ENCODE measurements at places on chromosomes 5 and 9. TPM values are rescaled to one million over a fixed set of nuclear protein-coding genes. Genes with fewer than 3 reads are reported as not detected.

Gene RFX3
- 32.2 TPM for total RNA-seq

Gene AK1
- total RNA-seq: 50.4 TPM

Gene OR1J2
- not detected for total RNA-seq

Gene TSSK1B
- not detected for total RNA-seq

Gene DTWD2
- 3.6 TPM for total RNA-seq

Gene LIFR
- total RNA-seq: not detected

Gene MYOZ3
- total RNA-seq: not detected

- no peaks in the 10 kb centered on the region for H3K36me3 ChIP-seq
- H3K4me1 ChIP-seq: no peaks in the 10 kb centered on the region
- no peak for DNase-seq
Measured at GRCh38 chr5:71790433-71790832, 71.4 kb downstream of the CARTPT start.

DNA sequence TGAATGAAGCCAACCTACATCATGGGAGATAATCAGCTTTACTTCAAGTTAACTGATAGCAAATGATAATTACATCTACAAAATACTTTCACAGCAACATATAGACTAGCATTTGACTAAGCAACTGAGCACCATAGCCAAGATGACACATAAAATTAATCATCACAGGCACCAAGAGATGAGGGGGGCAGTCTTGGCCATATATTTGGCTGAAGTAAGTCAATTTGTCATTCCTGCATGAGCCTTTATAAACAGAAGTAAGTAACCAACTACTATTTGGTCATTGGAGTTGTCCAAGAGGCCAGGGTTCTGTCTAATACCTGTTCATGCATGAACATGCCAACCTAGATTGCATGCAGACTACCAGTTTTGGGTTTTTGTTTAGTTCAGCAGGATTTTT is 53.6 kb downstream of the PDCD1LG2 start:
- no peaks in the 10 kb centered on the region for H3K27me3 ChIP-seq
- H3K36me3 ChIP-seq: no peaks in the 10 kb centered on the region
- H3K4me3 ChIP-seq: no peak overlapping the region
- H3K27ac ChIP-seq: no peak overlapping the region

DNA sequence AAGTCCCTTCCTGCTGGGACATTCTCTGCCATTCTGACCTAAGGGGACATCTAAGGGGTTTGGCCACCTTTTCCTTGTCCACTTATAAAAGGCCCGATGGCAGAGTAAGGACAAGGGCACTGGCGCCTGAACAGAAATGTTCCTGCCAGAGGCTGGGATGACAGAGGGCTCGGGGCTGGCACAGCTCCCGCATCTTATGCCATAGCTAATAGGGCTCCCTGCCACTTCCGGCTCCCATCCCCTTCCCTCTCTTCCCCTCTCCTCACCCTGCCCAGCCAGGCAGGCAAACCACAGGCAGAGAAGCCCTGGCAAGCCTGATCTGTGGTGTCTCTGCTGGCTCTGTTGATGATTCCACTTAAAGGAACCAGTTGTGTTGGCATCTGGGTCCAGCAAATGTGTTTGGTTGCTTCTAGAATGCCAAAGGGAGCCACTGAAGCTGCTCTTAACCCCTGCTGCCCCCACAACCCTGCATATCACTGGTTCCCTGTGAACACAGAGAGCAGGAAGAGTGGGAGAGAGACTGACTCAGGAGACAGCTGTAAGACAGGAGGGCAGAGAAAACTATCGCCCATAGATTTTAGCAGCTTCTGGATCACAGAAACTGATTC is 18.4 kb upstream of the ADRA1B start:
- H3K27me3 ChIP-seq: no peaks in the 10 kb centered on the region
- H3K27ac ChIP-seq: no peak overlapping the region
- H3K4me1 ChIP-seq: no peaks in the 10 kb centered on the region

DNA sequence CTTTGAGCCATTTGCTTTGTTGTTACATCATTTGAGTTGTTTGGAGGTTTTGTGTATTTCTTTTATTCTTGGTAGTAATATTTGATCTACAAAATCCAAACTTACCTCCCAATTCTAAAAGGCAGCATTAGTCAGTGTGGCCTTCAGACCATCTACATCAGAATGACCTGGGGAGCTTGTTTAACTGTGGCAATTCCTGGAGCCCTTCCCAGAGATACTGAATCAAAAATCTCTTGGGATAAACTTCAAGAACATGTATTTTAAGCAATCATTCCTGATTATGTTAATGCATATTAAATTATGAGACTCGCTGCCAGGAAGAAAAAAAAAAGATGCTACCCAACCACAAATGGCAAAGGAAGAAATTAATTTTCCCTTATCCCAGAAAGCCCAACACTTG is 268.9 kb upstream of the PDE4D start:
- DNase-seq: no peak
- no peaks in the 10 kb centered on the region for H3K36me3 ChIP-seq
- H3K27me3 ChIP-seq: no peaks in the 10 kb centered on the region
- no peak overlapping the region for H3K4me3 ChIP-seq
- H3K27ac ChIP-seq: no peak overlapping the region

GRCh38 chr5:130541617-130542221 is 623.3 kb downstream of the HINT1 start:
- H3K36me3 ChIP-seq: no peaks in the 10 kb centered on the region
- H3K4me1 ChIP-seq: no peaks in the 10 kb centered on the region

DNA sequence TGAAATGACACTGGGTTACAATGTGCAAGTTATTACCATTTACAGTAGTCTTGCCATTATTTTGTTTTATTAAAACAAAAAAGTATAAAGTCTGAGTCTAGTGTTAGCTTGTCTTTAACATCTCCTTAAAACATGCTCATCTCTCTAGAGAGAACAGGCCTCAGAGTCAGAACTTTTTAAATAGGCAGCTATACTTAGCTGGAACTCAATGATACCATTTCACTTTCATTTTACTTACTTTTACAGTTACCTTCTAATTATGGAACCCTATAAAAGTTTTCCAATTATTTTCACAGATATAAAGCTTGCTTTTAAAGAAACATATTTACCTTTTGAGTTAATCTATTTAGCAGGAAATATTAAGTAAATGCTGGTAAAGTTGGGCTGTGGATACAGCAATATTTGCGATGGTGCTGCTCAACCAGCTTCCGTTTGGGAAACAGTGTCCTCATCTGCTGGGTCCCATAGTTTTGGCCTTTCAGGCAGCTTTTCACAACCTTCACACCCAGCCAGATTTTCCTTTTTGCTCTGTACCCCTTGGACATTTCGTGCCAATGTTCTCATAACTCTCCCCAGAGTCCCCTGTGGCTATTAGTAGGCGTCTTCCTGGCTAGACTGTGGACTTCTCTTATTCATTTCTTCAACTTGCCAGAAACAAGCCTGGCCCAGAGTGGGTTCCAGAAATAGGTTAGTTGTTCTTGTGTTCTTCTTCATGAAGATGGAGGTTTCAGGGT is 36.3 kb upstream of the UBTD2 start:
- DNase-seq: no peak
- H3K27ac ChIP-seq: no peak overlapping the region
- no peaks in the 10 kb centered on the region for H3K27me3 ChIP-seq
- no peaks in the 10 kb centered on the region for H3K36me3 ChIP-seq
- H3K4me3 ChIP-seq: no peak overlapping the region

DNA sequence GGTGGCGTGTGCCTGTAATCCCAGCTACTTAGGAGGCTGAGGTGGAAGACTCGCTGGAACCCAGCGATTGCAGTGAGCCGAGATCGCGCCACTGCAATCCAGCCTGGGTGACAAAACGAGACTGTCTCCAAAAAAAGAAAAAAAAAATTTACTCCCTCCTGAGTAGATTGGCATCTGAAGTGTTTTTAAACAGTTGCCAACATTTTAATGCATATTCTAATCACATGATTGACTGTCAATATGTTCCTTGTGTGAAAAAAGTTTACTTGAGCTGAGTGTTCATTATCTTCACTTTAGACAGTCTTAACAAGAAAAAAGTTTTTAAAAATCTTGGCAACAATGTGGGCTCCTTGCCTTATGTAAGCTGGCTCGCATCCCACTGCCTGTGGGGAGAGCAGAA is 53.8 kb downstream of the AGXT2 start:
- no peak overlapping the region for H3K27ac ChIP-seq
- no peaks in the 10 kb centered on the region for H3K4me1 ChIP-seq
- DNase-seq: no peak
- H3K27me3 ChIP-seq: no peaks in the 10 kb centered on the region
- no peak overlapping the region for H3K4me3 ChIP-seq
- no peaks in the 10 kb centered on the region for H3K36me3 ChIP-seq

DNA sequence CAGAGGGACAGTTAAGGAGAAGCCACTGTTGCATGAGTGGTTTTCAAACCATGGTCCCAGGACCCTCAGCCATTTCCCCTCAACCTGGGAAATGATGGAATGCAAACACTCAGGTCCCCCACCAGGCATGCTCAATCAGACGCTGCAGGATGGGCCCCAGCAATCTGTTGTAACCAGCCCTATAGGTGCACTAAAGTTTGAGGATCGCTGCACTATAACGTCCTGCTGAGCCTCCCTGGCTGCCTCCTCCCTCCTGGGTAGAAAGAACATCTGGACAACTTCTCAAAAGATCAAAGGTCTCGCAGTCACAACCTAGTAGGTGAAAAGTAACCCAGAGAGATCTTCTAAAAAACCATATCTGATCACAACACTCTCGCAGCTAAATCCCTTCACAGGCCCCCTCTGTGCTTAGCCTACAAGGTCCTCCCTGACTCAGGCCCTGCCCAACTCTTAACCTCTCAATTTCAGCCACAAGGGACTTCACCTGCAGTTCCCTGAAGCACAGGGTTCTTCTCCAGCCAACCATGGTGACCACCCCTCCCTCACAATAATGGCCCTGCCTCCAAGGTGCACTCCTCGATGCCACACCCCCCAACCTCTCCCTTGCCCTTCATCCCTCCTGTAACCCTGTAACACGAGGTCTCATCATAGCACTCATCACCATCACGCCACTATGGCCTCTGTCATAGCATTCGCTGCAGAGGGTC is 3.5 kb downstream of the SHB start:
- no peak overlapping the region for H3K4me3 ChIP-seq
- peaks cover 22% of the 10 kb centered on the region for H3K27me3 ChIP-seq
- no peaks in the 10 kb centered on the region for H3K36me3 ChIP-seq
- H3K4me1 ChIP-seq: peaks cover 9% of the 10 kb centered on the region
- DNase-seq: no peak

DNA sequence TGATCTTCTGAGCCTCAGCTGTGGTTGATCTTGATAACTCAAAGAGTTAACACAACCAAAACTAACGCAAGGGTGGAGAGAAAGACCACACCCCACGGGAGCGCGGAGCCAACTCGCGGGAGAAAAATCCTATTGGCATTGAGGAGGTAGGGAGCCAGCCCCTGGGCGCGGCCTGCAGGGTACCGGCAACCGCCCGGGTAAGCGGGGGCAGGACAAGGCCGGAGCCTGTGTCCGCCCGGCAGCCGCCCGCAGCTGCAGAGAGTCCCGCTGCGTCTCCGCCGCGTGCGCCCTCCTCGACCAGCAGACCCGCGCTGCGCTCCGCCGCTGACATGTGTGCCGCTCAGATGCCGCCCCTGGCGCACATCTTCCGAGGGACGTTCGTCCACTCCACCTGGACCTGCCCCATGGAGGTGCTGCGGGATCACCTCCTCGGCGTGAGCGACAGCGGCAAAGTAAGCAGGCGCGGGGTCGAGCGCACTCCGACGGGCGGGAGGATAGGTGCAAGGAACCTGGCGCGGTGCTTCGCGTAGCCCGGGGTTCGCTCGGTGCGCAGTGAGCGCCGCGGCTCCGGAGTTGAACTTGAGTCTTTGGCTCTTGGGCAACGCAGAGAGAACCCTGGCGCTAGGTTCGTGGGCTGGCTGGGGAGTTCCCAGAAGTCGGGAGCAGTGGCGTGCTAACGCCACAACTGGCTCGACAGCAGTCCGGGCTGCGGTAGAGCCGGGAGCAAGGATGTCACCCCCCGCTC is at the start of gene GDA:
TSS of gene GDA (plus strand) at position 210 of the 745 bp plus-strand sequence. CDS start at position 330, 120 bp downstream.
- peaks cover 7% of the 10 kb centered on the region for H3K27me3 ChIP-seq
- H3K36me3 ChIP-seq: no peaks in the 10 kb centered on the region
- no peak within 1 kb of the TSS for H3K4me3 ChIP-seq
- H3K4me1 ChIP-seq: no peaks in the 10 kb centered on the region
- DNase-seq: no peak
- no peak within 1 kb of the TSS for H3K27ac ChIP-seq

- H3K27ac ChIP-seq: no peak overlapping the region
- H3K4me3 ChIP-seq: no peak overlapping the region
Measured at GRCh38 chr5:160887780-160888179, 35.8 kb upstream of the ATP10B start.

DNA sequence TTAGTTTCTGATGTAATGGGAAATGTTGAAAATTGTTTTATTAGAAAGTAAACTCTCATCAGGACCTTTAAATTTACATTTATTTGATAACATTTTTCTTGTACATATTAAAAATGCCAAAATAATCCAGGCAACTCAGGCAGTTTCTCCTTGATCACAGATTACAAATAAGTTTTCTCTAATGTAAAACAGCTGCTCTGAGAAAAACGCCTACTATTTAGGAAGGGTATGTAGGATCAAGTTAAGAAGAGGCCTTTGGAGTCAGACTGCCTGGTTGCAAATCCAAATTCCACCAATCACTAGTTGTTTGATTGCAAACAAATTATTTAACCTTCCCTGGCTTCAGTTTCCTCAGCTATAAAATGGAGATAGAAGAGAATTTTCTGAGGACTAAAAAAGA is 610.8 kb downstream of the PDE4D start:
- H3K4me1 ChIP-seq: no peaks in the 10 kb centered on the region
- no peak overlapping the region for H3K4me3 ChIP-seq
- no peaks in the 10 kb centered on the region for H3K36me3 ChIP-seq

- DNase-seq: no peak
- no peak overlapping the region for H3K27ac ChIP-seq
- H3K4me3 ChIP-seq: no peak overlapping the region
- no peaks in the 10 kb centered on the region for H3K36me3 ChIP-seq
- H3K4me1 ChIP-seq: no peaks in the 10 kb centered on the region
Measured at GRCh38 chr5:8894031-8894430, 651.8 kb downstream of the SEMA5A start.

DNA sequence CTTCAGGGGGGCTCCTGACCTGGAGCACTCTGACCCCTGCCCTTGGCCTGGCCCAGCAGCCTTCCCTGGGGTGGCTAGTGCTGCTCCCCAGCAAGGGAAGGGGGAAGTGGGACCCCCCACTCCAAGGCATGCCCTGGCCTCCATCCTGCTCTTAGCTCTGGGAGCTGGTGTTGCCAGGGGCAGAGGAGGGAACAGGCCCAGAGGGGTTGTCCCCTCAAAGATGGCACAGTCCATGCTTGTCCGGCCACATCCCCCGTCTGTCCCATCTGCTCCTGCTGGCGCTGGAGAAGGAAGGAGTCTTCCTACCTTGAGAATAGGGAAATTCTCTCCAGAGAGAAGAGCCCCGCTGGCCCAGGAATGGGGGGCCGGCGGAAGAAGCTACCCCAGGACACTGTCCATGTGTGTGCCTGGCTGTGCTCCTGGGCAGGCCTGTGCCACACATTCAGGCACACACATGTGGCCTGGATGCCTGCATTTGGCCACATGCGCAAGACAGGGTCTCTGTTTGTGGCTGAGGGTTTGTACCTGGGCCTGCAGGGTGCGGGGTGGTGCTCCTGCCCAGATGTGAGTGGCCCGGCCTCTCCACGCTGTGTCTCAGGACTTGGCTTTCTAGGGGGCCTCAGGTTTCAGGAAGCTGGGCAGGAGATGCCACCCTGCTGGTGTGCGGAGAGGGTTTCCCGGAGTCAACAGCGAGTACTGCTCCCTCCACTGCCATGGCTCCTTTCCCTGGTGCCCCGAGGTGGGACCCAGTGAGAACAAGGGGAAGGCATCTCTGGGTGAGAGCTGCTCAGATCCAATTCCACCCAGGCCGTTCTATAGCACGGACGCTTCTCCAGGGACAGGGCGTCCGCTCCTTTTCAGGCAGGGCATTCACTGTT is 247.1 kb downstream of the PBX3 start:
- H3K4me3 ChIP-seq: no peak overlapping the region
- no peaks in the 10 kb centered on the region for H3K4me1 ChIP-seq
- H3K27me3 ChIP-seq: peaks cover 24% of the 10 kb centered on the region

GRCh38 chr5:953535-954449 is 54.8 kb upstream of the NKD2 start:
- no peaks in the 10 kb centered on the region for H3K27me3 ChIP-seq
- no peak for DNase-seq
- H3K4me1 ChIP-seq: peaks cover 21% of the 10 kb centered on the region
